Effector CD4-positive, alpha-beta T cell (primary cell): ENCODE measurements at places on chromosomes 11 and 22.

DNA sequence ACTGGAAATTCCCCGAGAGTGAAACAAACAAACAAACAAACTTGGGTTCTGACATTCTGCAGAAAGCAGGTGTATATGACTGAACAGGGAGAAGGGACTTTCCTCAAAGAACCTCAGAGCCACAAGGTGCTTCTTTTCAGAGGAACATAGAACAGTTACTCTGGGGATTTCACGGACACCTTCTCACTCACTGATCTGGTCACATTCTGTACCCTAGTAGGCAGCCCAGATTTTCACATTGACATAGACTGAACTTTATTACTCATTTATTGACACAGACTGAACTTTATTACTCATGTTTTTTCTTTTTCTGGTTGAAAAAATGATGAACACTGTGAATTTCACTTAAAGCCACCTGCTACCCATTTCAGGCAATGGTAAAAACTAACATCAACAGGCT lies 263.0 kb downstream of the OPCML start:
- DNase-seq: no peak

GRCh38 chr11:77035580-77035979 lies 1.4 kb downstream of the B3GNT6 start:
- no peak for DNase-seq

GRCh38 chr22:29443861-29444792 lies 5.7 kb downstream of the RFPL1 start:
- DNase-seq: no peak

DNA sequence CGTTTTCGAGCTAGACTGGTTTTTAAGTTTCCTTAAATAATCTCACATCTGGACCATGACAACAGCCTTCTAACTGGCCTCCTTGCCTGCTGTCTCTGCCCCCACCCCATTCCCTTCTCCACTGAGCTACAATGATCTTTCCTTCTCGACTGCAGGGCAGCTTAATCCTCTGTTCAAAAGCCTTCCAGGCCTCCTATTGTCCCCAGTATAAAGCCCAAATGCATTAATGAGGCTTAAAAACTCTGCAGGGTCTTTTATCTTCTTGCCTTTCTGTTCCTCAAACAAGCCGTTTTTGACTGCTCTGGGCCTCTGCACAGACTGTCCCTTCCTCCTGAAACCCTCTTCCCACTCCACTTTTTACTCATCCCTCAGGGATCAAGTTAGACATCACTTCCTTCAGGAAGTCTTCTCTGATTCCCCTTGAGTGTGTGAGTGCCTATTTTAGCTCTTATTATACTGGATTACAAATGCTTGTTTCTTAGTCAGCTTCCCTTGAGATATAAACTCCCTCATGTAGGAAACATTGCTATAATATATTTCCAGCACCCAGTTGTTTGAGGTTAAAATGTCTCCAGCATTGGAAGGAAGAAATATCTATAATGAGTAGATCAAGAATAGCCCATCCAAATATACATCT lies 23.6 kb upstream of the PAMR1 start:
- no peak for DNase-seq

- no peak for DNase-seq
Measured at GRCh38 chr11:79335681-79336080, 105.1 kb downstream of the TENM4 start.

DNA sequence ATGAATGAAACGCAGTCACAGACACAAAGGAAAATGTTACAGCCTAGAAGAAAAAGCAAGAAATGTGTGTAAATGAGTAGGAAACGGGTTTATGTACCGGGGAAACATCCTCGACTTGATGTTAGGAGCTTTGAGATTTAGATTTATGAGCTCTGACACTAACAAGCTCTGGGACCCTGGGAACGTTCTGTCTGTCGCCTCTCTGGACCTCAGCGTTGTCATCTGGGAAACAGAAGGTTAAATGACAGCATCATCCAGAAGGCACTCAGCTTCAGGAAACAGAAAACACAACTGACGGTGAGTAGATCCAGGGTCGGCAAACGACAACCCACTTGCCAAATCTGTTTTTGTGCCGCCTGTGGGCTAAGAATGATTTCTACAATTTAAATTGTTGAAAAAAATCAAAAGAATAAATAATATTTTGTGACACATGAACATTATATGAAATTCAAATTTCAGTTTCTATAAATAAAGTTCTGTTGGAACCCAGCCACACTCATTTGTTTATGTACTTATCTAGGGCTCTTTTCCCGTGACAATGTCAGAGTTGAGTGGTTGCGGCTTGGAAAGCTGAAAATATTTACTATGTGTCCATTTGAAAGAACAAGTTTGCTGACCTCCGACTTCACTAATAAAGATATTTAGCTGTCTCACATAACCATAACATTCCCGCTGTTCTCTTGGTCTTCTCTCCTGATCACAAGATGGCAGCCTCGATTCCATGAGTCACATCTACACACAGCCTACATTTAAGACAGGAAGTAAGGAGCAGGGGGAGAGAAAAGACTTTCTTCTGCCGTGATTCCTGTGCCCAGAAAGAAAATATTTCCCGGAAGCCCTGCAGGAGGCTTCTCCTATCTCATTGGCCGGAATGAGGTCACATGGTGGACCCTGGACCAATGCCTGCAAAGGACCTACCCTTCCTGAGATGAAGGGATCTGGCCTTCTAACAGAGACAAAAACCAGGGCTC lies 47.1 kb upstream of the SYT13 start:
- no peak for DNase-seq

DNA sequence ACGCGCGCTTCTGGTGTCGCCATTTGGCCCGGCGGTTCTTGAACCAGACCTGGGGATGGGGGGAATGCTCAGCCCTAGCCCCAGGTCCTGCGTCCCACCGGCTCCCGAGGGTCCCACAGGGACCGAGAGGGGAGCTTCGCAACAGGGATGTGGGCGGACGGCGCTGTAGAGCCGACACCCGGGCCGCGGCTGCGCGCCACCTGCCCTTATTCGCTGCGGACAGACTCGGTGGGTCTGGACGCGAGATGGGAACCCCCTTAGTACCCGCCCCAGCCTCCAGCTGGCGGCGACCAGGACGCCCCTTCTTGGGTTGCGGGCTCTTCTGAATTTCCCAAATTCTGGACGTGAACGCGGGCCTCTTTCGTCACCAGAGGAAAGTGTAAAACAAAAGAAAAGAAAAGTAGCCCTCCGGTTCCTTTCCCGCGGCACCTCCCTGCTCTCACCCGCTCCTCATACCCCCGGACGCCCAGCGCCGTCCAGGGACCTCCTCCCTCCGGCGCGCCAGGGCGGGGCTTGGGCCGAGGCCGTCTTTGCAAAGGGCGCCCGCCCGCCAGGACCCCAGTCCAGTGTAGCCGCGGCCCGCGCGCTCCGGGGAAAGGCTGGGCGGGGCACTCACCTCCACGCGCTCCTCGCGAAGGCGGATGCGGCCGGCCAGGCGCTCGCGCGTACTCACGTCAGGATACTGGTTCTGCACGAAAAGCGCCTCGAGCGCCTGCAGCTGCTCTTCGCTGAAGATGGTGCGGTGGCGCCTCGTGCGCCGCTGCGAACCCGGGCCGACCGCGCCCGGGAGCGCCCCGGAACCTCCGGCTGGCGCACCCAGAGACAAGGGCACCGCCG lies 827 bp downstream of the GSC2 start:
- no peak for DNase-seq

- DNase-seq: no peak
Measured at GRCh38 chr11:130206141-130206540, 46.6 kb downstream of the ST14 start.

GRCh38 chr11:83122050-83122449 lies 34.9 kb upstream of the PCF11 start:
- DNase-seq: no peak

DNA sequence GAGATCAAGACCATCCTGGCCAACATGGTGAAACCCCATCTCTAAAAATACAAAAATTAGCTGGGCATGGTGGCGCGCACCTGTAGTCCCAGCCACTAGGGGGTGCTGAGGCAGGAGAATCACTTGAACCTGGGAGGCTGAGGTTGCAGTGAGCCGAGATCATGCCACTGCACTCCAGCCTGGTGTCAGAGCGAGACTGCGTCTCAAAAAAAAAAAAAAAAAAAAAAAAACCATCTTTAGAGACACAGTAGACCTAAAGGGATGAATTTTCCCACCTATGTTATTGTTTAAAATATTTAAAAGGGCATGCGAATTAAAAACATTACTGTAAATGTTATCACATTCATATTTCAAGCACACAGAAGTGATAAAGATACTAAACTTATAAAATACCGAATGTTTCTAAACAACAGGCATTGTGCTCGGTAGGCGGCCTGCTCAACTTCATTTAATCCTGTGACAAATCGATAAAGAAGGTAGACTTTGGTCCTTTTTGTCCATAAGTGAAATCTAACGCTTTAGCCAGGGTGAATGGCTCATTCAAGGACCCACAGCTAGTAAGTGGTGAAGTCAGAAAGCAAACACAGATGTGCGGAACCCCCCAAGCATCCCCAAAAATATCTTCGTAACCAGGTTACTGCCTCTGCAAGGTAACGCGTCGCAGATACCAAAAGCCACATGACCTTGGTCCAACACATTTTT lies 16.1 kb downstream of the NCAPD3 start:
- peak; percentile 55 for DNase-seq

DNA sequence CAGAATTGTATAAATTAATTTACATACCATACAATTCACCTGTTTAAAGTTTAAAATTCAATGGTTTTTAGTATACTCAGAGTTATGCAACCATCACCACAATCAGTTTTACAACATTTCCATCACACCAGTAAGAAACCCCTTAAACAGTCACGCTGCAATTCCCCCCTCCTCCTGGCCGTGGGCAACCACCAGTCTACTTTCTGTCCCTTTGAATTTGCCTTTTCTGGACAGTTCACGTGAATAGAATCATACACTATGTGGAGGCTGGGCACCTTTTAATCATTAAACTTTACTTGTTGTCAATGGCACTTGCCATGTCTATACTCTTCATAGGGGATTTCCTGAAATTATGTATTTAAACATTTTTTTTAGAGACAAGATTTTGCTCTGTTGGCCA lies 20.1 kb upstream of the SWAP70 start:
- DNase-seq: no peak

DNA sequence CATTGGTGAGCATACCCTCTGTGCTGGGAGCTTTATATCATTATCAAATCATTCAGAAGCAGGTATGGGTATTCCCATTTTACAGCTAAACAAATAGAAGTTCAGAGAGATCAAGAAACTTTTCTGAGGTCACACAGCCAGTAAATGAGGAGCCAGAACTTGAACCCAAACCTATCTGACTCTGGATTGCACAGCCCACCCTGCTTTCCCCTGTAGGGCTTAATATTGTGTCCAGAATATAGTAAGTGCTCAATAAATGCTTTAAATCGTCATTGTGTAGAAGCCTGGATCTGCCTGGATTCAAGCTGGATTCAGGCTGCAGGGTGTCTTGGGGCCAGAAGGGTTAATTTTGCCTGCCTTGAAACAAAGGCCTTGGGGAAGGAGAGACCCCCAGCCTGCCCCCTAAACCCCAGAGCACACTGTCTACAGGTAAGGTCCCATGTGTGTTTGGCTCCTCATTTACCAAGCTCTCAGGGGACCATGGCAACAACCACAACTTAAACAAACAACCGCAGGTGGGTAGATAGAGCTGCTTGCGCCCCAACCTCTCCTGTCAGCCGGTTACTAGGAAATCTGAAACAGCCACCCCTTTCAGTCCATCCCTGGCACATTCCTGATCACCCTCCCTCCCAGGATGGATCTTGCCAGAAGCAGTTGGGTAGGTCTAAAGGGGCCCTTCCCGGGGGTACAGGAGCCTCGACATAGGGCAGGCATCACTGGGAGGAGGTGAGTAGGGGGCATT lies 3.0 kb upstream of the SEC14L3 start:
- DNase-seq: peak; percentile 15

- no peak for DNase-seq
Measured at GRCh38 chr11:92180226-92180625, 44.4 kb upstream of the FAT3 start.

GRCh38 chr11:104619751-104620150 lies 278.5 kb downstream of the CASP12 start:
- no peak for DNase-seq

DNA sequence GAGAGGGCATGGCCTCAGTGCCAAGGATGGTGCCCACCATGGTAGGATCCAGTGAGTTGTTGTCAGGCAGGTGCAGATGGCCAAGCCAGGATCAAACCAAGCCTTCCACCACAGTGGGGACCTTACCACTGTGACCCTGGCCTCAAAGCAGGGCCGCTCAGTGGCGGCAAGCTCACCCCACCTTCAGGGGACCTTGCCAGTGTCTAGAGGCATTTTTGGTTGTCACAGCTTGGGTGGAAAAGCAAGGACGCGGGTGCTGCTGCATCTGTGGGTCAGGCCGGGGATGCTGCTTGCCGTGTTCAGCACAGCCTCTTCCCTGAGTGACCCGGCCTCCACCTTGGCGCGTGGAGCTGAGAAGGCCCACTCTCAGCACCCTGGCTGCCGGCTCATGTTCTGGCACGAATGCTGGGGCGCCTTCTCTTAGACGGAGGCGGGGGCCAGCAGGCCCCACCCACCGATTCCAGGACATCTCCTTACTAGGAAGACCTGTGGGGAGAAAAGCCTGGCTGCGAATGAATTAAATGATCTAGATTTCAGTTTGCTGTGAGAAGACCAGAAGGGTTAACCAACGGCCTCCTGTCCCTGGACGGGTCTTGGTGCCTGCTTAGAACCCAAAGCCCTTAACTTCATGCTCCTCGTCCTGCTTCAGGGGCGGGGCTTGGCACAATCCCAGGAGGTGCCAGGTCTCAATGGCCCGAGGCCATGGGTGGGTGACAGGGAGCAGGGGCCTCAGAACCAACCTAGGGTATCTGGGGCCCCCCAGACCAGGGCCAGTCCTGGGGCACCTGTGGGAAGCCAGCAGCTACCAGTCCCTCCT lies 18.9 kb downstream of the TRMU start:
- DNase-seq: no peak

- no peak for DNase-seq
Measured at GRCh38 chr11:47109051-47109726, 67.5 kb downstream of the ARFGAP2 start.

DNA sequence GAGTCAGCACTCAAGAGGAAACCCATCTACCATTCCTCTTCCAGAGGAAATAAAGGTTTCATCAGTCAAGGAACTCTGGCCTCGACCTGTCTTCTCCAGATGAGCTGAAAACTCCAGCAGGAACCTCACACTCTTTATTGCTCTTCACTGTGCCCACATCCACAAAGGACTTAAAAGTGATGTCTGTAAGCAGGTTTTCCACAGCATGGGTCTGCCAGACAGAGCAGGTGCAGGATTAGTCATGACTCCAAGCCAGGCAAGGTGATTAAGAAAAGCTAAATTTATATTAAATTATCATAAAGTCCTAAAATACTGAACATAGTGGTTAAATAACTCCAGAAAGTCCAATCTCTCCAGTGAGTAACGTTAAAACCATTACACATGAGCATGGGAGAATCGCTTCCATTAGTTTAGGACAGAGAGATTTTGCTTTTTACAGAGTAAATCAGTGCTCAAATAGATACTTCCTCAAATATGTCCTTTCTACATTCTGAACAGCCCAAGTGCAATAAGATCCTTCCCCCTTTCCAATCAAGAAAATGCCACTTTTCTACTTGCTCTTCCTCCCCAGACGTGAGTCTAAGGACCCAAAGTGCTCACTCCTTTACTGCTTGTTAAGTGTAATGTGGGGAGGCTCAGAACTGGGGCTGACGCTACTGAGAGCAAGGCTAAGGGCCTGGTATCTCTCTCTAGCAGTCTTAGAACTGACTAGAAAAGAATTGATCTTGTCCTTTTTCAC lies 10.7 kb upstream of the CKAP5 start:
- DNase-seq: no peak
